ENCODE measurements at places on chromosomes 13 and 19.

DNA sequence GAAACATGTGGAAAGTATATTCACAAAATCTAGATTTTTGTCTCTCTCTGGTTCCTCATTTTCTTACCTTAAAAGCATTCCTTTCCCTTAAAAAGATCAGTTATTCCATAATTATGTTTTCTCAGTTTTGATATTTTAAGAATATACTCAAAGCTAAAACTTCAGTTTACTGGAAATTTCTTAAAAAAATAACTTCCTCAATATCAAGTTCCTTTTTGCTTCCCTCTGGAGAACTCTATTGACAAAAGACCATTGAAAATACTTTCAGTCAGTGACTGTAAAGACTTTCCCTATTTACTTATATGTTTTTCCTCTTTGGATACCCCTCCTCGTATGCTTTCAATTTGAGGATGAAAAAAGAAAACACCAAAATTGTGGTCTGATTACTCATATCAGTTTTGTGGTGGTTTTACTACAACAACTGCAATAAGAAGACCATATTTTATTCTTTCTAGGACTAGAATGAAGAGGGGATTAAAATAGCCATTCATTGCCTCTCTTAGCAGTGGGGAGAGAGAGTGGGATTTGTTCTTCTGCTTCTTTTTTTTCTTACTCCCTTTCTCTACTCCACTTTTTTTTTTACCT, 113.2 kb downstream of the ESD start:
- DNase-seq: no peak

GRCh38 chr19:32862741-32863140, 6.8 kb downstream of the SLC7A9 start:
- DNase-seq: no peak

- no peak for DNase-seq
Observed at GRCh38 chr19:5136073-5136855, 167.4 kb downstream of the KDM4B start.

DNA sequence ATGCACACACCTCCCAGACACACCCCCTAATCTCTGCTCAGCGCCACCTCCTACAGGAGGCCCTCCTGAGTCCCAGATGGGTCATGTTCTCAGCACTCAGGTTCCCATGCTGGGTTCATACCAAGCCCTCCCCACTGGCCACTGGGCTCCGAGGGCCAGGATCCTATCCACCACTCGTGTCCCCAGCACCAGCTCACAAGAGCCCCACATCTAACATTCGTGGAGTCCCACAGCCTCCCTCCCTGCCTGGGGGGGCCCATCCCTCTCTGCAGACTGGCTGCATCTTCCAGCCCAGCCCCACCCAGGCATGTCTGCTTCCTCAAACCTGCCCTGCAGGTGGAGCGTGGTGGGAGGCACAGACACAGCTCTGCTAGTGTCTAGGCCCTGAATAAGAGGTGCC, 227.4 kb downstream of the TUBA3C start:
- no peak for DNase-seq

- peak; percentile 37 for DNase-seq
Observed at GRCh38 chr13:98890186-98890585, 87.7 kb downstream of the DOCK9 start.

DNA sequence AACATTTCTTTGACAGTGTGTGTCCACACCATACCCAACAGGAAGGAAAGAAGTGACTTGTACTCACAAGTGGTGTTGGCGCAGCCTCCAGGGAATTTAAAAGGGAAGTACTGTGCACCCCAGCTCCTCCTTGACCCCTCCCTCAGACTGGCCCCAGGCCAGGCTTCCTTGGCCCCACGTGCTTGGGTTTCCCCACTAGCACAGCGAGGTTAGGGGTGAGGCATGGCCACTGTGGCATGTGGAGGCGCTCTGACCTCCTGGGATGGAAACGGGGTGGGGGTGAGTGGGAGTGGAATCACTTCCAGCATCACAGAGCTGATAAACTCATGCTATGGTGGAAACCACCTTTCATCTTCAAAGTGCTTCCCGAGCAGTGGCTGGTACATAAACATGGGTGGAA, 168.6 kb downstream of the ZNF536 start:
- DNase-seq: no peak

DNA sequence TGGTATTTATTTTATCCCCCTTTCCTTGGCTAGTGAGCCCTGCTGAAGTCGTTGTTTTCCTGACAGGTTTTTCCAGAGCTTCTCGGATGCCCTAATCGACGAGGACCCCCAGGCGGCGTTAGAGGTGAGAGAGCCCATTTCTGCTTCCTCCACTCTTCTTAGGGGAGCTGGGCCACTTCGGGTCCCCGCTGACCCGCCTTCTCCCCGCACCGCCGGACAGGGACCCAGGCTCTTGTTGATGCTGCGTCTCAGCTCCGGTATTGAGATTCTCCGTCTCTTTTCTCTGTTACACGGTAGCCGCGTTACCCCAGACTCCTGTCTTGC, 306 bp downstream of the SUGT1 start:
- no peak for DNase-seq

- DNase-seq: no peak
Observed at GRCh38 chr19:50365434-50366306, at the start of gene NAPSA. Gene NAPSA, minus strand, starts transcription at chr19:50365639. Its CDS starts 18 bp downstream, at chr19:50365621.
